ENCODE measurements at places on chromosomes 1 and 21. TPM values are rescaled to one million over a fixed set of nuclear protein-coding genes. Genes with fewer than 3 reads are reported as not detected.

Gene KAZN
- total RNA-seq = 30.8 TPM

DNA sequence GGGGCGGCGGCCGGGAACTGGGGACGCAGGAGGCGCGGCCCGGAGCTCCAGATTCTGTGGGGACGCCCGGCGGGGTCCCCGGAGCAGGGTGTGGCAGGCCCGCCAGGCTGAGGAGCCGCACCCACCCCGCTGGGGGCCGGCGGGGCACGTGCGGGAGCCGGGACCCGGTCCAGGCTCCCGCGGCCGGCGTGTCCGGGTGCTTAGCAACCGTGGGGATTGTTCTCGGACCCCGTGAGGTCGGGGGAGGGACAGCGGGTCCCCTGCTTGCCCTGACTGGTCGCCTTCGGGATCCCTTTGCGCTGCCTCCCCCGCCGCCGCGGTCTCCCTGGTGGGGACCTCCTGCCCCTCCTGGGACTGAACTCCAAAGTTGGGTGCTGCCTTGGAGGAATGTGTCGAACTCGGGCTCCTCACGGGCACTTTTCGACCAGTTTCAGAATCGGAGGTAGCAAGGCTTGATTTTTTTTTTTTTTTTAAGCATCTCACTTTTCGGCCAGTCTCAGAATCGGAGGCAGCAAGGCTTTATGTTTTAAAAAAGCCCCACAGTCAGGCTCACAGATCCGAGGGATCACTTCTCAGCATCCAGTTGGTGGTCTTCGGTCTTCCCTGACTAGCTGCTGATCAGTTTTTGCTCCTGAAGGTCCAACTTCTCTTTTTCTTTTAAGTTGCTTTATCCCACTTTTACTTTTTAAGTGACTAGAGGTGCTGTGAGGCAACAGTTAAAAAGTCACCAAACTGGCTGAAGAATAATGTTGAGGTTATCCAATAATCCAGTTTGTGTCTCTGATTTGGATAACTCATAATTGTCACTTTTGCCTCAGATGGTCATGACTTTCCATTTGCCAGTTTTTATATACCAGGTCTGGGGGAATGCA lies 648 bp downstream of the FAM76A start:
- peak; percentile 20 for DNase-seq

- peak; percentile 99 for DNase-seq
Measured at GRCh38 chr1:55428944-55429931, 214.1 kb upstream of the USP24 start.

- peak; percentile 58 for DNase-seq
Measured at GRCh38 chr1:203519053-203519840, 25.3 kb downstream of the OPTC start.

Gene ZBTB40
- total RNA-seq = 15.0 TPM

GRCh38 chr1:8384577-8384976 lies 66.7 kb downstream of the SLC45A1 start:
- DNase-seq = peak; percentile 75

- no peak for DNase-seq
Measured at GRCh38 chr21:46253610-46254124, 25.1 kb upstream of the LSS start.

Gene IQCC
- 0.87 TPM for total RNA-seq

Gene TNFRSF14
- 19.8 TPM for total RNA-seq

- no peak for DNase-seq
Measured at GRCh38 chr1:10628685-10629084, 153.9 kb downstream of the PEX14 start.

- no peak for DNase-seq
Measured at GRCh38 chr1:200182701-200183100, 155.2 kb downstream of the NR5A2 start.

Gene BMP8A
- total RNA-seq = 0.10 TPM

- no peak for DNase-seq
Measured at GRCh38 chr21:17780539-17780938, 38.6 kb downstream of the C21orf91 start.

- peak; percentile 60 for DNase-seq
Measured at GRCh38 chr1:7644961-7645750, 125.9 kb upstream of the VAMP3 start.

Gene SLFNL1
- total RNA-seq = 0.65 TPM

Gene CCDC190
- not detected for total RNA-seq

Gene UBL4B
- not detected for total RNA-seq

GRCh38 chr21:42319851-42320572 lies 4.8 kb upstream of the TFF3 start:
- DNase-seq = no peak

Gene TMEM125
- 3.9 TPM for total RNA-seq

GRCh38 chr1:119475866-119476439 lies 31.1 kb upstream of the HSD3B1 start:
- DNase-seq = peak; percentile 44

Gene SLC2A5
- total RNA-seq = 1.6 TPM

GRCh38 chr1:32881871-32882850 lies 4.1 kb upstream of the HPCA start:
- no peak for DNase-seq

Gene TMPRSS3
- 0.17 TPM for total RNA-seq

Gene OR2AK2
- total RNA-seq = not detected

Gene CDK18
- 14.6 TPM for total RNA-seq

DNA sequence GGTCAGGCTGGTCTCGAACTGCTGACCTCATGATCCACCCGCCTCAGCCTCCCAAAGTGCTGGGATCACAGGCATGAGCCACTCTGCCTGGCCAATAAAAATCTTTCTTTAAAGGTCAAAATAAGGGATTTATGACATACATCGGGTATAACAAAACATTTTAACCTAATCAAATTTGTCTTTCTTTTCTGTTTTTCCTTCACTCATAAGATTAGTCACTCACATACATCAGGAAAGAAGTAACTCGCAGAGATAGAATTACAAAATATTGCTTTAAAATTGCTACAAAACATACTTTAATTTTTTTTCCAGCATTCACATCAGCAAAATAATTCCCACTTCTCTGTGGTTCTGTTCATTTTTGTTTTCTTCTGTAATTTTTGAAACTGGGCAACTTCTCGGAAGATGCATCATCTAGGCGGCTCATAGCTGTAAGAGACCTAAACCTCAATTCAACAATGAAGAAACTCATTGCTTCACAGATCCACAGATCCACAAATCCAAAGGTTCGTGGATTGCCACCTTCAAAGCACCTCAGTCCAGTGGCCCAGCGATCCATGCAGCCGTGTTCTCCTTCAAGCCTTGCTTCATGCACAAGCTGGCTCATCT lies 39.7 kb downstream of the NEK2 start:
- DNase-seq = no peak

GRCh38 chr1:173213665-173214064 lies 6.5 kb upstream of the TNFSF4 start:
- DNase-seq = no peak

- DNase-seq = no peak
Measured at GRCh38 chr1:38085666-38086330, 39.2 kb upstream of the POU3F1 start.

Gene IL19
- total RNA-seq = not detected

Gene CNR2
- total RNA-seq = not detected

Gene GCSAML
- total RNA-seq = not detected

Gene TRABD2B
- 1.6 TPM for total RNA-seq

GRCh38 chr1:28364888-28365287 lies 4.7 kb upstream of the PHACTR4 start:
- no peak for DNase-seq

Gene TTLL7
- 14.0 TPM for total RNA-seq

DNA sequence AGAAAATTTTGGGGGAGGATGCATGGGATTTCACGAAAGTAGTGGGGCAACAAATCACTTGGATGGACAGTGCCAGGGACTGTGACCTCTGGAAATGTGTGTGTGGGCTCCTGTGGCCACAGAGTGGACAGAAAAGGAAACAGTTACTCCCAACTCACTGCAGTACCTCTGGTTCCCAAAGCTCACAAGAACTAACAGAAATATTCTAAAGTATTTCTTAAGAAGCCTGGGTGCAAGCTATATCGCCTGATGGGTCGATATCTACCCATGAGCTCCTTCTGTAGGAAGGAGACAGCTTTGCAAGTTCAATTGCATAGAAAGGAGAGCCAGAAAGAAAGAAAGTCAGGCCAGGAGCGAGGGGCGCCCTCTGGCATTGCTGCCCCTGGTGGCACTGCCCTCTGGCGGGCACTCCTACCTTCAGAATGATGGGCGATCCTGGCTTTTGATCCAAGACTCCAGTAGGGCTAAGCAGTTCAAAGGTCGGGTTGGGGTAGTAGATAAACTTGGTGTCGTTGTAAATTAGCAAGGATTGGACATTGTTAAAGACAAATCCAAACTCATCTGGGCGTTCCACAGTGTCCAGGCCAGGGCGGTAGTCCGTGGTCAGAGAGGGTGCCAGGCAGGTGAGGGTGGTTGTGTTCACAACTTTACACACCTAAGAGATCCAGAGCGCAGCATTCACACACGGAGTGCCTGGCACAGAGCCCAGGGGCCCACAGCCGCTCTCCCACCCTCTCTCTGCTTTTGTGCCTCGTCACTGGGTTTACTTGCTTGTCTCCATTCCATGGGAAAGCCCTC lies 134.7 kb upstream of the CD34 start:
- peak; percentile 4 for DNase-seq

Gene RLF
- 40.9 TPM for total RNA-seq

GRCh38 chr21:46603228-46603627 lies 1.7 kb downstream of the S100B start:
- no peak for DNase-seq

DNA sequence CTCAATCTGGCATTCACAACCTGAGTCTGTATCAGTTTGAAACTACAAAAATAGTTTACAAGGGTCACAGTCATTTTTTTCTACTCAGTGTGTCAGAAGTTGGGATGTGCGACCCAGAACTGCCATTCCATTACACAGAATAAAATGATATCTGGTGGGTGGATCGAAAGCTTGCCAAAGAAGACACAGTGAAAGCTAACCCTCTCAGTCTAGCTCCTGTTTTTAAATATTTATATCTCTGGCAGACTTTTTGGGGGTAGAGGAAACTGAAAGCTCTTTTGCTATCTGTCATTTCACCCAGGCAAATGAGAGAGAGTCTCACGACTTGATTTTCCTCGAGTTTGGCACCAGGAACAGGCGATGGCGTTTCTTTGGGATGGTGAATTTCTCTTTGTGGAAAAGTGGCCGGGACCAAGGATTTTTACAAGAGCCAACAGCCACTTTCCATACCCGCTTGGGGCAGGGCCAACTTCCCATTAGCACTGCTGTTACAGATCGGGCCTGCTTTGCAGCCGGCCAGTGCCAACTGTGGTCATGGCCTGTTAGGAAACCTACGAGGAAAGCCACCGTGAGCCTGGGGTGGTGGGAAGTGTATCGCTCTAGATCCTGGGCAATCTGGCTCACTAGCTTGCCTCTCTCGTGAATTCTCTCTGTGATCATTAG lies 185.5 kb upstream of the NFIA start:
- DNase-seq = no peak

- no peak for DNase-seq
Measured at GRCh38 chr1:232384171-232384883, 245.6 kb downstream of the SIPA1L2 start.

- DNase-seq = no peak
Measured at GRCh38 chr1:13494712-13495111, 19.1 kb downstream of the LRRC38 start.

Measured in renal cortical epithelial cell (primary cell).